ENCODE measurements at places on chromosomes 1 and 21.

- no peak for DNase-seq
These were observed 27.4 kb downstream of the ARHGEF16 start for GRCh38 chr1:3481836-3482375.

DNA sequence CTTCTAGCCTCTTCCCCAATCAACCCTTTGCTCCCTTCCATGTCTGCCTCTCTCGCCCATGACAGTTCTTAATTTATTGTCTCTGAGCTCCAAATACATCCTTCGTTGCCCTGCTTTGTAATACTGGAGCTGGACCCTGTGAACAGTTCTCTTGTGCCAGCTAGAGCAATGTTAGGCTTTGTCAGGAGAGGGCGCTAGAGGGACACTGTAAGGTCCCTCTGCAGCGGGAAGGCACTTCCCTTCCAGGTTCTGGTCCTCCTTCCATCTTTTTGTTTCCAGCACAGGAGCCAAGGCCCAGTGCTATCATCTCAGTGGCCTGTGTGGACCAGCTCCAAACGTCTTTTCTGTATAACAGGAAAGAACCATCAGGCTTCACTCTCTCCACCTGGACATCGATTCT, 95.9 kb downstream of the PTPRU start:
- DNase-seq, result no peak

DNA sequence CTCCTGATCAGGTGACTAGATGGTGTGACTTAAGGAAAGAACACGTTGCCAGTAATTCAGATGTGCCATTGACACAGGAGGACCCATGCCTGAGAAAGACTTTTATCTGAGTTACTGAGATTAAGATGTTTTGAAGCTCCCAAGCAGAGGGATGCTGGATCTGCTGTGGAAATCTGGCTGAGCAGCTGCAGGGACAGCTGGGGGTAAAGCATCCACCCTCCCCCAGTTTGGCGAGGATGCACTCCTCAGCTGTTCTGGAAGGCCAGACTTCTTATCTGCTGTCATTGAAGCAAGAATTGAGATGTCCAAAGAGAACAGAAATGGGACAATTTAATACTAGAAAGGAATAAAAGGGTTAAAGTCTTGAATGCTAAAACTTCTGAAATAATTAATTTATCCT, 25.7 kb downstream of the TTC3 start:
- no peak for DNase-seq

- DNase-seq, result no peak
These were observed 39.0 kb downstream of the TMCC2 start for GRCh38 chr1:205266611-205267305.

All from T-helper 9 cell (primary cell).